Cortex of kidney (tissue), 1 donor: ENCODE measurements at places on chromosomes 6 and 20.

DNA sequence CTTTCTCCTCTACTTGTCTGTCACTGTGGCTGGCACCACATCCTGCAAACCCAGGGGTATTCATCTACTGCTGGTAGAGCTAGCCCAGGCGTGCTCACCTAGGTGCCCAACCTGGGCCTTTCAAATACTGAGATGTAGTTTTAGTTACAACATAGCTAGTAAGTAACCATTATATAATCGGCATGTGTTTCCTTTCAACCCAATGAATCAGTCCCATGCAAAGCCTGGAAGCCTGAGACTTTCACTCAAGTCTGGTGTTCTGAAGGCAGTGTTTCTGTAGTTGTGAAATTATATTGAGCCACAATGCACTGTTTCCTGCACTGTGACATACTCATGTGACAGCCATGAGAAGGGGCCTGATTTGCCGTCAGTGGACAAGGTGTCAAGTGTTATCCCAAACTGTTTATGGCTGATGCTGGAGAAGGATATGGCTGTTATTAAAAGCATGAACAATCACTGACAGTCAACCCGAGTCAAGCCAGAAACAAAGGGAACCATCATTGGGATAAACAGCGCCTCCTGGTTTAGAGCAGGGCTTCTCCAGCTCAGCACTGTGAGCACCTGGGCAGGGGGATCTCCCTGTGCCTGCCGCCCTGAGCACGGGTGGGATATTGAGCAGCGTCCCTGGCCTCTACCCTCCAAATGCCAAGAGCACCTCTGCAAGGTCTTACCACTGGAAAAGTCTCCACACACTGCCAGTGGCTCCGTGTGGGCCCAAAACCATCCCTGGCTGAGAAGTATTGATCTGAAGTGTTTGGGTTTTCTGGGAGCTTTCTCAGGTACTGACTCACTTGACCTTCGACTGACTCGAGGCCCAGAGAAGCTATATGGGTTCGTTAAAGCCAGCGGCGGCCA lies 1.6 kb downstream of the PSMA7 start:
- no peak for DNase-seq

DNA sequence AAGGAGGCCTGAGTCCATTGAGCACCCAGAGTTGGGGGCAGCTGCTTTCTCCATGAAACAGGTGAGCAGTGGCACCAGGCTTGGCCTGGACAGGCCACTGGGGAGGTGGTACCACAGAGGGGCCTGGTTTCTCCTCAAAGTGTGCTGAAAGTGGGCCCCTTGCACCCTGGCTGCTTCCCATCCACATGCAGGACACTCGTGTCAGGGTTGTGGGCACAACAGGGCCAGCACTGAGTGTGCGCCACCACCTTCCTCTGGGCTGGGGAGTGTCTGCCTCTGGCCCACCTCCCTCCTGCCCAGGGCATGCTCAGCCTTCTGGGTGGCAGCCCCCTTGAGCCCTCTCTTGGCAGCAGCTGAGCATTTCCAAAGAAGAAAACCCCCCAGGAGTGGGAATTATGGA lies 5.2 kb upstream of the SLC22A1 start:
- DNase-seq = no peak

DNA sequence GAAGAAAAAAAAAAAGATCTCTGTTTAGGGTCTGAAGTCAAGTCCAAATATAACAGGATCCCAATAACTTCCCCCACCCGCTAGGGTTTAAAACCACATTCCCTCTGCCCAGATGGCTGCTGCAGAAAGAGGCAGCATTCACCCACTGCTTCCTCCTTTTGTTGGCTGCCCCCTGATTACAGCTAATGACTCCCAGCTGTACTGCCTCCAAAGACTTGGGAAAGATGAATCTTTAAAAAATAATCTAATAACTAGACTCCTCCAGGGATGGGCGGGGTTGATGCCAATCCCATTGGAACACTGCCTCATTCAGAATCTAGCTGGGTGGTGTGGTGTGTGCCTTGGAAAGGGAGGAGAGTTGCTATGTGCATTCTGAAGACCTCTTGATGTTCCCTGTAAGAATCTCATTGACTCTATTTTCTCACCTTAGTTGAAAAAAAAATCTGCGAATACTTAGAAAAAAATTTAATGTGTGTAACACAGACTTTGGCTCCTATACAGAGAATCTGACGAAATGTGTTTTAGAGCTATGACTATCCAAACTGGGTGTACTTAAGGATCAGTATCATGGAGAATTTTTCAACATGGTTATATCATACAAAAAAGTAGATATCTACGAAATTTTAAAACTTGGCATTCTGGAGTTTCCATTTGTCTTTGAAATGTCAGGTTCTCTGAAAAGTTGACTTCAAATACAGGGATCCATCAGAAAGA lies 174.0 kb downstream of the RNF144B start:
- no peak for DNase-seq

GRCh38 chr6:150189122-150189521 lies 46.3 kb downstream of the PPP1R14C start:
- no peak for DNase-seq

- DNase-seq = no peak
Observed at GRCh38 chr6:89197141-89197540, 20.0 kb downstream of the GABRR1 start.
